Epithelial cell of proximal tubule (primary cell): ENCODE measurements at places on chromosomes 11 and 22. TPM values are rescaled to one million over a fixed set of nuclear protein-coding genes. Genes with fewer than 3 reads are reported as not detected.

KCNE3 gene
- 0.98 and 4.9 TPM in 2 replicates for total RNA-seq

GLB1L3 gene
- 0.17 TPM in 1 of 2 replicates, not detected in the other for total RNA-seq

TEAD1 gene
- total RNA-seq, result 61.9 and 70.2 TPM in 2 replicates

MPEG1 gene
- total RNA-seq, result not detected in 2 replicates

CSF2RB gene
- under 0.01 TPM in 1 of 2 replicates, not detected in the other for total RNA-seq

OR56A3 gene
- total RNA-seq, result not detected in 2 replicates

OR51B4 gene
- not detected in 2 replicates for total RNA-seq

IGLL1 gene
- not detected in 2 replicates for total RNA-seq

OR52A1 gene
- total RNA-seq, result not detected in 2 replicates

C11orf87 gene
- not detected in 2 replicates for total RNA-seq

CHRM1 gene
- total RNA-seq, result not detected in 2 replicates

TEX12 gene
- total RNA-seq, result not detected in 2 replicates
